ENCODE measurements at places on chromosomes 2 and 18.

DNA sequence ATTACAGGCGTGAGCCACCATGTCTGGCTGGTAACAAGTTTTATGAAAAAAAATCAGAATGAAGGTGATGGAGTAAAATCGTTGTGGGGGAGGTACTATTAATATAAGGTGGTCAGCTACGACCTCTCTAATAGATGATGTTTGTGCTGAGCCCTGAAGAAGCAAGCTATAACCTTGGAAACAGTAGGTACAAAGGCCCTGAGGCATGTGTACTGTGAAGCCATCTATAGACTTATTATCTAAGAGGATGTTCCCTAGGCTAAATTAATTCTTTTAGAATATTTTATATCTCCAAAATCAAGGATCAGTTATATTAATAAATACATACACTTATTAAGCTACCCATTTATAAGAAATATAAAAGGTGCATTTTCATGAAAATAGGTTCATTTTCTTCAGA lies 23.3 kb upstream of the SSB start:
- no peak for DNase-seq

DNA sequence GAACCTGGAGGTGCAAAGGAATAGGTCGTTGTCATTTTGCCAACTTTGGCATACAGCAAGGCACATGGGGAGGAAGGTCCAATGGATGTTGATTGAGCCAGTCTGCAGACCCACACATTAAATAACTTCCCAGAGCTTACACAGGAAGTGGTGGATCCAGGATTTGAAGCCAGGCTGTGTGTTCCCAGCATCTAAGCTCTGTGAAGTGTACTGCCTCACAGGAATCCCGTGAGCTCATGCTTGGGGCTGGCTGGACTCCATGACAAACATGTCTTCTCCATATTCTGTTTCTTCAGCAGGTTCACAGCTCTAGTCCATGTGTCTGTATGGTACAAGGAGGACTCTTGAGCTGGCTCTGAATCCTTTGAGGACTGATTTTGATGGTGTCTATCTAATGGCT lies 63.9 kb downstream of the KLHL29 start:
- DNase-seq, result no peak

- DNase-seq, result peak; percentile 25
Measured at GRCh38 chr2:121944072-121944831, 188.8 kb downstream of the TSN start.

- peak; percentile 51 for DNase-seq
Measured at GRCh38 chr18:77785415-77785975, 535.8 kb downstream of the GALR1 start.

DNA sequence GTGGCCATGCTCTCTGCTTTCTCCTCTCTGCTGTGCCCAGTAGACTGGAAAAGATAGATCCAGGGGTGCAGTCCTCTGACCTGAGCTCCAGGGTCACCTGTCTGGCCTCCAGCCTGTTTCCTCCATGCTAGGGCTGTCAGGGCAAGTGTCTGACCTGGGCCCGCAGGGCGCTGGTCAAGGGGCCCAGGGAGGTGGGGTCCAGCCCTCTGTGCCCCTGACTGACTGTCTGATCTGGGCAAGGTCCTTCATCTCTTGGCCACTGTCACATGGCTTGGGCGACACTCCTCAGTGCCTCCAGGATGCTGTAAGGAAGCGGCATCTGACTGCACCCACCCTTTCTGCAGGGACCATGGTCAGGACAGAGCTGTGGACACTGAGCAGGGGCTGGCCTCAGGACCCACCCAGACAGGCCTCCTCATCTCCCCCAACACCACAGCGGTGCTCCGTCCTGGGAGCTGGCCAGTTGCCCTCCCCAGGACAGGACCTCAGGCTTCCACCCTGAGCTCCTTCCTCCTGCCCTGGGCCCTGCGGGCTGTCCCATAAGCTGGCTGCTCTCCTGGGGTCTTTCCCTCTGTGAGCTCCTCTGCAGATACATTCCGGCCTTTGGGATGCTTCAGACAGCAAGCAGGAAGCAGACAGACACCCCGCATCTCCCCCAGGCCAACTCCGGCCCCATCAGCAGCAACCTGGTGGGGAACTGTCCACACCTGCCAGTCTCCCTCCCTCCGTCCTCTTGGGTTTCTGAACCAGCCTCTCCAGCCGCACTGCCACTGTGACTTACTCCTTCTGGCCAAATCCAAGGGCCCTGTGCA lies 21.2 kb upstream of the ALPI start:
- no peak for DNase-seq

DNA sequence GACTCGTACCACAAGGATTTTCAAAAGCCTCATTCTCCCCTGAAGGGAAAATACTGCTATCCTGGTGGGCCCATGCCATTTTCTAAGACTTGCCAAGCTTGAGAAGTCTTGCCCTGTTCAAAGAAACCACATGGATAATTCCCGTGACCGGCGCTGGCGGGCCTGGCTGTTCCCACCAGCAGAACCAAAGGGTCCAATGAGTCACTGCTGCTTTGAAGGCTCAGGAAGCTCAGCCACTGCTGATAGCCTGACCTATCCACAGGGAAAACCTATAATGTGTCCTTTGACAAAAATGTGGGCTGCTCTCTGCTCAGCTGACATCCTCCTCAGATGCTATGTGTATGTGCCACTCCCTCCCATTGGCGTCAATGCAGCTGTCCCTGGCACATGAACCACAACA lies 137.9 kb upstream of the RAB12 start:
- no peak for DNase-seq

DNA sequence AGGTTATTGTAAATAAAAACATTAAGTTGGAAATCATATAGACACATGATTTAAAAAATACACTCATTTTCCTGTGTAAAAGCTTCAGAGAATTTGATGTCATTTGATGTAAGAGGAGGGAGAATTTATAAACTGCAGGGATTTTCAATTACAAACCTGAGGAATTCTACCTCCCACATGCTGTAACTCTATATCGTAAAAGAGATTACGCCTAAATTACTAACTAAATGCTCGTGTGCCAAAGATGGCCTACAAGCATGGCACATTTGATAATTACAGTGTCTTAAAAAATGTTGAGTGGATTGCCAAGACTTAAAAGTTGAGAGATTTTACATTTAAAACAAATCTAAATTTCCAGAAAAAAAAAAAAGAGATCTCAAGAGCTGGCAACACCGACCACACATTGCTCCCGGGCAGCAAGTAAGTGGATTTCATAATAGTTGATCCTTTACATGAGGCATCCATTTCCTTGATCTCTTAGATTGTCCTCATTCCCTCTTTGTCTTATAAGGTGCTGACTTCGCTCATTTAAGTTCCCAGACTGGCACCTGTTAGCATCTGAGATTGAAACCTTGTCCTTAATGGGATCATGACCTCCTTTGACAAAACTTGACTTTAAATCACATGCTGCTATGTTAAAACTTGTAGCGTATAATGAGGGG lies 840.3 kb upstream of the ZEB2 start:
- DNase-seq, result peak; percentile 61

DNA sequence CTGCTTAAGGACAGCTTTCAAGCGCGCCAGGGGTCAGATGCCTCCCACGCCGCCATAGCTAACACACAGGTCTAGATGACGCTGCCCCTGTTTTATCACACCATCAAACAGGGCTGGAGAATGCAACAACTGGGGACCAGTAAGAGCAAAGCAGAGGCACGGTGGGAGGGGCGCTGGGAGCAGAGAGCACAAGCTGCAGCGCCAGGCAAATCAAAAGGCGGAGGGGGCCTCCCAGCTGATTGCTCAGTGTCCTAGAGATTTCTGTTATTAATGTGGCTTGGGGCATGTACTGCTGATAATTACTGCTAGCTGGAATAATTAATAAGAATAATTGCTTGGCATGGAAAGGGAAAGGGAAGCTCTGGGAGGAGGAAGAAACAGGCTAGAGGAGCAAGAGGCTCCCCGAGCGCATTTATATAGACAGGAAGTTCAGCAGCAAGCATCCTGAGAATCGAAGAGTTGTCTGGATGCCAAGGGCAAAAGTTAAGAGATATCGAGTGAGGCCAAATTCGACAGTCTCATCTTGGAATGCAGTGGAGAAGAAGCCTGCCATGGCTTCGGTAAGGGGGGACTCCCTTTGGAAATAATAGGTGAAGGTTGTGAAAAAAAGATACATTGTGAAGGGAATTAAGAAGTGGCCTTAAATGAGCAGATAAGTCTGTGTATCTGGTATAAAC lies 104.5 kb upstream of the ZNF521 start:
- DNase-seq, result no peak

DNA sequence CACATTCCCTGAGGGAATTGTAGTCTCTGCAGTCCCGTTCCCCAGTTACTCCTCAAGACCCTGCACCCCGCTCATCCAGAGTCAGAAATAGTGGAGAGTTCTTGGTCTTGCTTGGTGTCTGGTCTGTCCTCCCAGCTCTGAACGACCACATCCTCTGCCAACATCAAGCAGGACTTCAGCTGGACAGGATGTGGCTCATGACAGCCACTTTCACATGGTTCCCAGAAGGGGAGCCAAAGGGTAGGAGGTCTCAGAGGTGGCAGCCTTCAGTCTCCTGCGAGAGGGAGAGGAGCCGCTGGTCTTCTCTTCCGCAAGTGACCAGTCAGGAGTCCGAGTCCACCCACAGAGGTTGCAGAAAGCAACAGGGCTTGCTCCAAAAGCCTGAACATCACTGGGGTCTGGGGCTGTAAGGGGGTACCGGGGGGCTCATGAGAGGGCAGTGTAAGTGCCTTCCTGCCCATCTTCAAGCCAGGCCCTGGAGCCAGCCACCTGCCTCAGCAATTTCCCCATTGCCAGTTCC lies 29.8 kb downstream of the B3GNT7 start:
- no peak for DNase-seq

- DNase-seq, result no peak
Measured at GRCh38 chr2:106977717-106978116, 91.8 kb upstream of the ST6GAL2 start.

GRCh38 chr2:9740382-9741073 lies 102.7 kb upstream of the TAF1B start:
- no peak for DNase-seq

DNA sequence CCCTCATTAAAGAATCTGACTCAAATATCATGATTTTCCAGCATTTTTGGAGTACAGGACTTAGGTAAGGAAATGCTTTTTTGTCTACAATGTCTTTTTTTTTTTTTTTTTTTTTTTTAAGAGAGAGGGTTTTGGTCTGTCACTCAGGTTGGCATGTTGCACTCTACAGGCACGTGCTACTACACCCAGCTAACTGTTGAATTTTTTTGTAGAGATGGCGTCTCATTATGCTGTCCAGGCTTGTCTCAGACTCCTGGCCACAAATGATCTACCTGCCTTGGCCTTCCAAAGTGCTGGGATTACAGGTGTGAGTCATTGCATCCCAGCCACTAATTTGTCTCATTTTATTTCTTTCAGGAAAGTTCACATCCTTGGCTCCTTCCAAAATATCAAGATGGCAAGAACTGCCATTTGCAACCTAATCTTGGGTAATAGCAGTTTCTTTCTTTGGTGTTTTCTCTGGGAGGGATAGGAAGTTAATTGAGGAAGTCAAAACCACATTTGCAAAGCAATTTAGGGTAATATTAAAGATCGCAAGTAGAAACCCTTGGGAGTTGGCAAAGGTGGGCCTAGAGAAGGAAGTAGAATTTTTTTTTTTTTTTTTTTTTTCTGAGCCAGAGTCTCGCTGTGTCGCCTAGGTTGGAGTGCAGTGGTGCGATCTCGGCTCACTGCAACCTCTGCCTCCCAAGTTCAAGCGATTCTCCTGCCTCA lies 15.5 kb downstream of the PNO1 start:
- DNase-seq, result no peak

- no peak for DNase-seq
Measured at GRCh38 chr18:23239885-23240608, 104.8 kb downstream of the CABLES1 start.

DNA sequence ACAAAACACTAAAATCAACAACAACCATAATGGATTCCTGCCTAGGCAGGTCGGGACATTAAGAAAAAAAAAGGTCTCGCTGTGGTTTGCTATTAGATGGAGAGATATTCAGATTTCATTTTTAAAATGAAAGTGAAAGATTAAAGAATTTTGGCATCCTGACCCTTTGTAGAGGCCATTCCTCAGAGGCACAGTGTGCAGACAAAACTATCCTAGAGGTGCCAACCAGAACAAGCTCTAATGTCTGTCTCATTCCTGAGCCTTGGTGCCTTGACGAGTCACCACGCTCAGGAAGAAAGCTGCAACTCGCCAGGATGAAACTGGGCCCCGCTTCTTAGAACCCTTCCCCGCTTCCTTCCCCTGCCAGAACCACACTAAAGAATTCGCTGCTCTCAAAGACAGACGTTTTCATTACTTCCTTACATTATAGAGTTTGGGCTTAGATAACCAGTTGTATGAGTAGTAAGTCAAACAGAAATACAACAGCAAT lies 156.0 kb downstream of the TGIF1 start:
- no peak for DNase-seq

DNA sequence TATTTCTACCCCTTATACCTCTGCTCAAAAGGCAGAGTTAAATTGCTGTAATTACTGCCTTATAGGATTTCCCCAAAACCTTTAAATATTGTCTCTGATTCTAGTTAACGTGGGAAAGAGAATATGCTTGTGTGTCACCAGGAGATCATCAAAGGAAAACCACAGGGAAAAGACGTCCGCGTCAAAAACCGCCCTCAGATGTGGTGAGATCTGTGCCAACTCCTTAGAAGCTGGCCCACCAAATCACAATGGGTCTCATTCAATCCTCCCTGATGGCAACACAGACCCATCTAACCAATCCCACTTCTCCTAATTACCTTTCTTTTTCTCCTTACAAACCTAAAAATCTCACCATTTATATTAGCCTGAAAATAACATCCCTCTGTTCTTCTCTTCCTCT lies 25.4 kb downstream of the VPS54 start:
- DNase-seq, result no peak

- DNase-seq, result no peak
Measured at GRCh38 chr2:189409647-189410046, 31.6 kb upstream of the WDR75 start.

- no peak for DNase-seq
Measured at GRCh38 chr2:51028829-51029228, 3.1 kb downstream of the NRXN1 start.
